ENCODE measurements at places on chromosomes 1 and 21. TPM values are rescaled to one million over a fixed set of nuclear protein-coding genes. Genes with fewer than 3 reads are reported as not detected.
A peak's percentile ranks its signal among the peaks of the same experiment; 100 is the strongest.

The SLC45A3 gene
- total RNA-seq = 5.1 TPM

The ERICH3 gene
- total RNA-seq = 1.1 TPM

The OR10J4 gene
- not detected for total RNA-seq

DNA sequence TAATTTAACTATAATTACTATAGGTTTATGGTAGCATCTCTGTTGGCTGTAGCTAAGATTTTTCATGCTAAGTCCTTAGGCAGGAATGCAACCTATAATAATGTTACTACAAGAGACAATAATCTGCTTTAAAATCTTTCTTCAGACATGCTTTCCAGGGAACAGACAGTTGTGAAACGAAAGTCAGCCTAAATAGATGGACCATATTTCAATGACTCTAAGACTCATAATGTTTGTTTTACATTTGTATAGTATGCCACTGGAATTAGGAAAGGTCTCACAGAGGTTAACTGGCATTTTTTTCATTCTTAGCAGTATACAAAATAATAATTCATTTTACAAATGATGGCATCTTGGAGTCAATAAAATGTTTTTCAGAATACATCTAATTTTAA lies 8.1 kb downstream of the RERE start:
- no peak overlapping the region for H3K4me3 ChIP-seq
- H3K4me1 ChIP-seq = no peaks in the 10 kb centered on the region
- H3K27ac ChIP-seq = no peak overlapping the region
- H3K27me3 ChIP-seq = no peaks in the 10 kb centered on the region
- no peaks in the 10 kb centered on the region for H3K36me3 ChIP-seq
- no peak for DNase-seq

- H3K36me3 ChIP-seq = no peaks in the 10 kb centered on the region
- H3K4me3 ChIP-seq = no peak overlapping the region
- no peaks in the 10 kb centered on the region for H3K4me1 ChIP-seq
- no peak for DNase-seq
Measured at GRCh38 chr1:44707959-44708831, 22.8 kb downstream of the RNU5D-1 start.

- H3K27ac ChIP-seq = no peak overlapping the region
- no peaks in the 10 kb centered on the region for H3K4me1 ChIP-seq
- H3K27me3 ChIP-seq = no peaks in the 10 kb centered on the region
Measured at GRCh38 chr1:118254001-118254400, 69.0 kb upstream of the SPAG17 start.

- no peak overlapping the region for H3K27ac ChIP-seq
- H3K4me1 ChIP-seq = peaks cover 2% of the 10 kb centered on the region
- no peaks in the 10 kb centered on the region for H3K36me3 ChIP-seq
- DNase-seq = no peak
- H3K4me3 ChIP-seq = no peak overlapping the region
- no peaks in the 10 kb centered on the region for H3K27me3 ChIP-seq
Measured at GRCh38 chr1:243267914-243268653, 12.2 kb downstream of the SDCCAG8 start.

- H3K27me3 ChIP-seq = no peaks in the 10 kb centered on the region
- no peak for DNase-seq
- no peak overlapping the region for H3K27ac ChIP-seq
- H3K4me3 ChIP-seq = no peak overlapping the region
- no peaks in the 10 kb centered on the region for H3K4me1 ChIP-seq
Measured at GRCh38 chr21:34695434-34695833, 26.6 kb downstream of the CLIC6 start.

- no peak overlapping the region for H3K27ac ChIP-seq
- no peaks in the 10 kb centered on the region for H3K4me1 ChIP-seq
- H3K27me3 ChIP-seq = no peaks in the 10 kb centered on the region
- no peaks in the 10 kb centered on the region for H3K36me3 ChIP-seq
Measured at GRCh38 chr1:171424494-171424893, 60.8 kb upstream of the PRRC2C start.

DNA sequence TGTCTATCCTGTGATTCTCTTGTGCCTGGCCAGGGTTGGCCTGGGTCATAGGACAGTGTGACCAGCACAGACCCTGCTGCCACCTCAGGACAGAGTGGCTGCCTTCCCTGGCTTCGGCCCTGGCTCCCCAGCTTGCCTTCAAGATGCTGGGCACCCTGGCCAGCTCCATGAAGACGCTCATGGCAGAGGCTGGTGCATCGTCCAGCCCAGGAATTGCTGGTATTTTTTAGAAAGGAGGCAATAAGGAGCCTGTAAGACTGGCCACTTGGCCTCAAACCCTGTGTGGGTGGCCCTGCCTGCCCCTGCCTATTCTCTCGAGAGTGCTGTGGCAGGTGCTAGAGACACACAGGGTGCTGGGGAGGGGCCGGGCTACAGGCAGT lies 70.4 kb upstream of the ACTRT2 start:
- H3K4me3 ChIP-seq = no peak overlapping the region
- DNase-seq = no peak
- no peaks in the 10 kb centered on the region for H3K4me1 ChIP-seq
- no peaks in the 10 kb centered on the region for H3K27me3 ChIP-seq
- no peak overlapping the region for H3K27ac ChIP-seq

GRCh38 chr1:110605901-110606656 lies at the start of gene KCNA2:
KCNA2 (minus strand) TSS chr1:110606358; CDS start chr1:110604782, 1,576 bp downstream.
- peak; percentile 54 for DNase-seq
- peaks cover 6% of the 10 kb centered on the region for H3K4me1 ChIP-seq
- H3K27ac ChIP-seq = no peak within 1 kb of the TSS
- H3K36me3 ChIP-seq = no peaks in the 10 kb centered on the region
- peak within 1 kb of the TSS; percentile 39 for H3K4me3 ChIP-seq

Measured in ovary (tissue), 10 donors.